ENCODE measurements at places on chromosomes 16 and 17.

DNA sequence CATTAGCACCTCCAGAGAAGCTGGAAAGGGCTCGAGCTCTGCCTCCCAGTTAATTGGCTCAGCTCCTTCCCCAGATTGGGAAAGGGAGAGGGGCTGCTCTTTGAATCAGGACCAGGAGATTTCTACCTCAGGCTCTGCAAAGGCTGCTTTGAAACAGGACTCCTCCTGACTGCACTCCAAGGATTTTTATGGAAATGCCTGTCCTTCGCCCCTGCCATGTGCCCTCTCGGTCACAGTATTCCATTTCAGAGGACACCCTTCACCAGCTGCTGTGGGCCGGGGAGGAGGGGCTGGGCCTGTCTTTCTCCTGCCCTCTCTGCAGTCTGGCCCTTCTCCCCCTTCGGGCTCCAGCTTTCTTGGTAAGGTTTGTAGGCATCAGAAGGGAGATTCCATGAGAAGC lies 13.6 kb downstream of the MRM1 start:
- no peak for DNase-seq

DNA sequence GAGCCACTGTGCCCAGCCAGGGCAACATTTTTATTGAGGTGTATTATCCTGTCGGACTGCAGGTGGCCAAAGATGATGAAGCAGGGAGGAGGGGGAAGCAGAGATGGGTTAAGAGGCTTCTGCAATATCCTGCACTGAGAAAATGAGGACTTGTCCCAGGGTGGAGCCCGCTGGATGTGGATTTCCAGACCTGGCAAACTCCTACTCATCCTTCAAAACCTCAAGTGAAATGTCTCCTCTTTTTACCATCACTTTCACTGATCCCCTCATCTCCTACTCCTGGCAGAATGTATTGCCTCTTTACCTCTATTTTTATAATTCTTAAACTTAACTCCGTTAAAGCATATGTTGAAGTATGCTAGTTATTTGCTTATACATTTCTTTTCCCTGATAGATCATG lies 60.9 kb downstream of the MGAT5B start:
- DNase-seq, result no peak

DNA sequence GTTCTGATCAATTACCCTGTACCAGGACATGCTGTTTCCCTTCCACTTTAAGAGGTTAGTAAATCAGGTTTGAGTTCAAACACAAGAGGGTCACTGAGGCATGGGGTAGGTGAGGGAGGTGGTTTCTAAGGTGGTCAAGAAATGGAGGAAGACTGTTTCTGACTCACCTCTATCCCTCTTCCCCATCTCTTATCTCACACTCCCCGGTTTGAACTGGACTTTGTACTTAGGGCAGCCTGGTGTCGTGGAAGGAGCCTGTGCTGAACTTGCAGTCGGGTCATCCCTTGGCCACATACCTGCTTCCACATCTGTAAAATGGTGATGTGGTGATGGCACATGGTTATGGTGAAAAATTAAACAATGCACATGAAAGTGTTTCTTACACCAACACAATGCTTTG lies 17.2 kb upstream of the TMEM98 start:
- DNase-seq, result no peak

DNA sequence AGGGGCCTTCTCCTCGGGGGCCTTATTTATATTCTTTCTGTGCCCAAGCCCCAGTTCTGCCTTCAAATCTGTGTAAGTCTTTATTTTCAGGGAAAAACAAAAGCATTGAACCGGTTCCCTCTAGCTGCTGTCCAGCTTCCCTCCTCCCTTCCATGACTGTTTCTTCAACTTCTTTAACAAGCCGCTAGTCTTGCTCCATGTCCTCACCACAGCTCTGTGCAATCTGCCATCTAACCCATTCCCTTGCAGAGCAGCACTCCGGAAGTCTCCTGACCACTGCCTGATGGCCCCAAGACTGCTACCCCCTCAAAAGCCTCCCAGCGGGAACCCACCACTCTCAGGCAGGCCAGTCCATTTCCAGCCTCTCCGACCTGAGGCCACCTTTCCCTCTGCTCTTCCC lies 16.9 kb downstream of the EMC8 start:
- no peak for DNase-seq

GRCh38 chr17:63931981-63932561 lies at the start of gene CD79B:
Gene CD79B (minus strand): TSS chr17:63932331. CDS start chr17:63932261, 70 bp downstream.
- DNase-seq, result peak; percentile 30

DNA sequence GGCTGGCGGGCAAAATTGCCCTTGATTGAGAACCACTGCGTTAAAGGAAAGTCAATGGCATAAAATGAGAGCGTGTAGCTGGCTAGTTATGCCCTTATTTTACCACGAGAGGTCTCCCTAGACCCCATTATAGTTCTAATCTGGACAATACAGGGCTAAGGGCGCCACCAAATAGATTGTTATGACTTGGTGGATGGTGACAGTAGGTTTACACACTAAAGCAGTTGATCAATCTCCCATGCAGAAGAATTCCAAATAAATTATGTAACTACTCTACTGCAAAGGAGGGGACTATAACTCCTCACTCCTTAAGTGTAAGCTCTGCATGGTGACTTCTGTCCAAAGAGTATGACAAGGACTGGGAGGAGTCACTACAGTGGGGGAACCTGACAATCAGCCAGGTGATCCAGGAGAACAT lies 20.4 kb upstream of the YPEL2 start:
- DNase-seq, result no peak

DNA sequence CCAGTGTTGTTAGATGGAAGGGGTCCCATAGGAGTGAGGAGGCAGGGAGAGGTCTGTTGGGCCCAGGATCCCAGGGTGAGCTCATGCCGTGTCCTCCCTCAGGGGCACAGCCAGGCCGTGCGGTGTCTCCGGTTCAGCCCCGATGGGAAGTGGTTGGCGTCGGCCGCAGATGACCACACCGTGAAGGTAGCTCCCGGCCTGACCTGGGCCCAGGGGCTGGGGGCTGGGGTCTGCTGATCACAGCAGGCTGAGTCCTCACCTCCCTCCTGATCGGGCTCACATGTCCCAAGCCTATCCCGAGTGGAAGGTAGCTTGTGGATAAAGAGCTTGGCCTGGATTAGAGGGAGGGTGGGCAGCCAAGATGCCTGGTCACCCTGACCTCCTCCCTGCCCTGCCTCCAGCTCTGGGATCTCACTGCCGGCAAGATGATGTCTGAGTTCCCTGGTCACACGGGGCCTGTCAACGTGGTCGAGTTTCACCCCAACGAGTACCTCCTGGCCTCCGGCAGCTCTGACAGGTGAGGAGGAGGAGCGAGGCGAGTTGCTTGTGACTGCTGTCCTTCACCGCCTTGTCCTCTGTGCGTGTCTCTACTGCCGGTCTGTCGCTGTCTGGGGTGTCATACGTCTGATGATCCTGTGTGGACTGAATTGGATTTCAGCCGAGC lies 16.1 kb downstream of the KATNB1 start:
- no peak for DNase-seq

DNA sequence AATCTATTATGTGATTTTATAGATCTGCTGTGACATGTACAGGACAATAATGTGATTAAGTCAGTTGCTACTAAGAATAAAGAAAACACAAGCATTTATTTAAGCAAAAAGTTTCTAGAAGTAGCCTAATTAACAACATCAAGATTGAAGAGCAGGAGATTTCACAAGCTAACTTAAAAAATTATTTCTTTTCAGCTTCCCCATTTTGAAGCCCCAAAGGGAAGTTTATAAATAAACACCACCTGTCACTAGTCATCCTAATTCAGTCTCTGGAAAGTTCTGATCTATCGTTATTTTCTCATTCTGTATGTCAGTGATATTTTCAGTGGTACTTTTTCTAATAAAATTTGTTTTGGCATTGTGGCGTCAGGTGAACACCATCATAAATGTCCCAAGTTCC lies 8.3 kb downstream of the CAPNS2 start:
- no peak for DNase-seq

DNA sequence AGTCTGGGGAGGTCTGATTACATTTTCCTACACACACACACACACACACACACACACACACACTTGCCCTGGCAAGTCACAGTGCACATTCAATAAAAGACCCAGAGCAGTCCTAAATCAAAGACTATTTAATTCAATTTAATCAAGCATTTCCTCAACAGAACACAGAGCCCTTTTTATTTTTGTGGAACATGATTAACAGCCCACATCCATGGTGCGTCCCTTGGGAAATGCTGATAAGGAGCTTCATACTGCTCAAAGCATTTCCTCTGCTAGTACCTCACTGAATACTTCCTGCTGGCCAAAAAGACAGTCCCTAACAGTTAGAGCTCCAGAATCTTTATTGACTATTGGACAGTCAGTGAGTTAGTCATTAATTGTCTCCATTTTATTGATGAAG lies 43.1 kb upstream of the MYH10 start:
- DNase-seq, result no peak

DNA sequence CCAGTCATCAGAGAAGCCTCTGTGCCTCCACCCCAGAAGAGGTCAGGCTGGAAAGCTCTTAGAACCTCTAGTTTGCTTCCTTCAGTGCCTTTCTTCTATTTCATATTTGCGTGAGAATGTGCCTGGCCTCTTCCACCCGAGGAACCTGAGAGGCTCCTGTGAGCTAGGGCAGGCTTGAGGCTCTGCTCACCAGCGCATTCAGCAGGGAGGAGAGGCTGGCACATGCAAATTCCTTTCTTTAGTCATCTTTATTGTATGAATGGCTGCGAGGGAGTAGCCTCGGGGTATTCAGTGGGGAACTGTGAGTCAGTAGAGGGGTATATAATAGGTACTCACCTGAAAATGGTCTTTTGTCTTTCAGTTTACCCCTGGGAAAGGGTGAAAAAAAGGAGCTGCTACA lies 268.3 kb downstream of the ABCC12 start:
- DNase-seq, result no peak

All from activated T-cell treated with anti-CD3 and anti-CD28 coated beads for 24 hours (primary cell).